Type B pancreatic cell (in vitro differentiated cells): ENCODE measurements at places on chromosomes 4 and X.

DNA sequence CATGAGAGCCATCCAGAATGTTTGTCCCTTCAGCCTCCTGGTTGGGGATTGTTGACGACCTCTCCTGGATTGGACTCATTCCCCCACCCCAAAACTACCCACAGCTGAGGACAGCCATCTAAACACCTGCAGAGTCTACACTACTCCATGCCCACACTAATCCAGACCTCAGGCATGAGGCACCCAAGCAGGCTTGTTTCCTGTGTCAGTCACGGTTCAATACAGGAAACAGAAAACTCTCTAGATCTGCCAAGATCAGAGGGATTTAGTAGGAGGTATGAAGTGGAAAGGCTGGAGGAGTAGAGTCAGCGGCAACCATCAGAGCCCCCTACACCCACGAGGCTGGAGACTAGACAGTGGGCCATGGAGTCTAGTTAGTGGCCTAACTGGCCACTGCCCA, 37.7 kb downstream of the HAND2 start:
- DNase-seq, result no peak

GRCh38 chrX:53077207-53078197, 4.7 kb upstream of the TSPYL2 start:
- DNase-seq, result no peak

DNA sequence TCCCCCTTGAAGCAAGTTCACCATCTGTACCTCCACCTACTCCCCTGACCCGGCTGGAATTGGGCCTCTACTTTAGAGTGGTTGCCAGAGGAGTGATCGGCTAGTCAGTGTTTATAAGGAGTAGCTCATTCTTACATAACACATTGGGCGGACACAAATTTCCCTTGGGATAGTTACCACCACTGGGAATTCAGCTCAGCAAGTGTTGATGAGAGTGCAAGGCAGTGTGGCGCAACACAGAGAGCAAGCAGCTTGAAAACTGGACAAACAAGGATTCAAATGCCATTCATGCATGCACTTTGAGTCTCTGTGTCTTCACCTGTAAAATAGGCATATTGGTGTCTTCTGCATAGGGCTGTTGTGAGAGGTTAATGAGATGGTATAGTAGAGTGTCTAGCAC, 92.7 kb downstream of the STK32B start:
- no peak for DNase-seq

DNA sequence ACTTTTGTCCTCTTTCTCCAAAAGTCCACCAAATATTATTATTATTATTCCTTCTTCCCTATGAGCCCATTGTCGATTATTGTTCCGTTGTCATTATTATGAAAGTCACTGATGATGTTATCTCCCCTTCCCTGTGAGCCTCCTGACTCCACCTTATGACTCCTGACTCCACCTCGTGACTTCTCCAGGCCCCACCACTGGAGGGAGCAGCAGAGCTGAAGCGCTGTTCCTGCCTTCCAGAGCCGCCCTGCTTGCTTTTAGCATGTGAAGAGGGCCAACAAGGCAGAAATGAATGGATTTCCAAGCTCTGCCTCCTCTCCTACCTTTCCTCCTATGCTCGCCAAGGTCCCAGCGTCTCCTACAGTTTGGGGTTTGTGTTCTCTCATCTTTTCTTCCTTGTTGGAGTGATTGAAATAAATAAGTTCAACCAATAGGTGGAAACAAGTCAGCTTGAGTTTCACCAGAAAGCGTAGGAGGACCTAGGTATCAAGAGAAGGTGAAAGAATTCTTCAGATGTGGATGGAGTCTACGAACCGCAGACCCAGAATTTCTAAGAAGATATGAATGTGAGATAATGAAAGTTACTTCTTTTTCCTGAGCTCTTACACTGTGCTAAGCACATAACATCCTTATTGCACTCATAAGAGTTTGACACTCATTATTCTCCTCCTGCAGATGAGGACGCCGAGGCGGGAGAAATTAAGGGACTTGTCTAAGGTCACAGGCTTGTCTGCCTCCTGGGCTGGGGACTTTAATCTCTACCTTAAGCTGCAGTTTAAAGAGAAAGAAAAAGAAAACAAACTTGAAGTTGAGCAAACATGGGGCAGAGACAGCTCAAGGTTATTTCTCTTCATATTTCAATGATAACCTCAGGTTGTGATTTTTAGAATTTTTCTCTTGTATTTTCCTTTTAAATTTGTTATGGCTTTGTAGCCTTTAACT, 26.1 kb downstream of the IGSF1 start:
- DNase-seq, result no peak

GRCh38 chrX:153494541-153495361, at the start of gene BGN:
TSS of gene BGN (plus strand) at chrX:153494980. CDS start at chrX:153504632, 9,652 bp downstream.
- DNase-seq, result no peak
